Activated CD8-positive, alpha-beta memory T cell treated with anti-CD3 and anti-CD28 coated beads, Interleukin-2, amount 10 ng/mL, durations not matched to agents 7 days and 5 days (primary cell): ENCODE measurements at places on chromosomes 11 and 22. TPM values are rescaled to one million over a fixed set of nuclear protein-coding genes. Genes with fewer than 3 reads are reported as not detected.

Gene HIC2
- 4.4 TPM for total RNA-seq

Gene OR2AT4
- not detected for total RNA-seq

Gene PARVG
- total RNA-seq: 125 TPM

Gene VSIG10L2
- total RNA-seq: not detected

Gene TTC36
- total RNA-seq: 0.66 TPM
